ENCODE measurements at places on chromosomes 2 and 18. TPM values are rescaled to one million over a fixed set of nuclear protein-coding genes. Genes with fewer than 3 reads are reported as not detected.

- DNase-seq = no peak
These were observed 69.5 kb downstream of the TGFA start for GRCh38 chr2:70484086-70484485.

- no peak for DNase-seq
These were observed 206.0 kb upstream of the SPRED2 start for GRCh38 chr2:65638443-65638842.

DNA sequence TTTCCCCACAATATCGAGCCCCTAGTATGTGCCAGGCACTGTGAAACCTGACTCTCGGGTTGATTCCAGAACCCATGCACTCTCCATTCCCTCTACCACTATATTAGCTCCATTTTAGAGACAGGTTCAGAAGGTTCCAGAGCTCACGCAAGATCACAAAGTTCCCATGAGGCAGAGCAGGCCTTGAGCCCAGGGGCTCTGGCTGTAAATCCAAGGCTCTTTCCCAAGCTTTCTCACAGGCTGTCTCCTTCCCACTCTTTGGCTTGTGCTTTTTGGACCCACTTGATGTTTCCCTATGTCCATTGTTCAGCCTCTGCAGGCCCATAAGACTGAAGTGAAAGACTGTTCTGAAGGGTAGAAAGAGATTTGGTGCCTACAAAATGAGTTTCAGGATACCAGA is 15.7 kb downstream of the KIAA2012 start:
- no peak for DNase-seq

GRCh38 chr2:102291319-102292075 is 19.9 kb upstream of the IL1RL1 start:
- no peak for DNase-seq

- DNase-seq = no peak
These were observed 32.7 kb downstream of the RHBDD1 start for GRCh38 chr2:226868331-226869162.

GRCh38 chr18:67265464-67266245 is 250.9 kb downstream of the DSEL start:
- peak; percentile 36 for DNase-seq

DNA sequence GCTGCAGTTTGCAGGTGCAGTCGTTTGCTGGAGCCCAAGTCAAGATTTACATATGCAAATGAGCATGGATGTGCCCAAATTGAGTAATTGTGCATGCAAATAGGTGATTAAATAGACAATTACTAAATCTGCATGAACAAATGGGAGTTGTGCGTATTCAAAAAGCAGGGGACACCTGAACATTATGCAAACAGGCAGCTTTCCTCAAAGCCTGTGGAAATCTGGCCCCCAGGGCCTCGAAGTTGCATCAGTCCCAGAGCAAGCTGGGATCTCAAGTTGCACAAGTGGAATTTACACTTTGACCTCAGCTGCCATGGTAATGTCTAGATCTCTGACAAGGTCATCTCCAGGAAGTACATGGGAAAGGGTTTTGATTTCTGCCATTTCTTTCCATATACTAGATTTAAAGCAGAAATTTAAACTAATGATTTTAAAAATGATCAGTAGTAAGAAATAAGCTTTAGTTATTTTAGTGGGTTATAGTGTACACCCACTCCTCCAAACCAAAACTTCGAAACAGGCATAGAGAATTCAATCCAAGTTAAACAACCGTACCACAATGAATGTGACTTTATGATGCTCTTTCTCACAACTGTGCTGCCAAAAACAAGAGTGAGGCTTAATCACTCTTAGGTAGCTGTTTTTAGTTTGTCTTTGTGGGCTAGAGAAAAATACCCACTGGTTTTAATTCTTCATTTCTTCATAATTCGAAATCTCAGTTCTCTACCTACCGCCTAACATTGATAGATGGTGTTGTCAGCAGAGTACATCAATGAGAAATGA is 110.7 kb downstream of the RND3 start:
- no peak for DNase-seq

GRCh38 chr2:149389506-149390167 is 59.2 kb downstream of the LYPD6 start:
- no peak for DNase-seq

DNA sequence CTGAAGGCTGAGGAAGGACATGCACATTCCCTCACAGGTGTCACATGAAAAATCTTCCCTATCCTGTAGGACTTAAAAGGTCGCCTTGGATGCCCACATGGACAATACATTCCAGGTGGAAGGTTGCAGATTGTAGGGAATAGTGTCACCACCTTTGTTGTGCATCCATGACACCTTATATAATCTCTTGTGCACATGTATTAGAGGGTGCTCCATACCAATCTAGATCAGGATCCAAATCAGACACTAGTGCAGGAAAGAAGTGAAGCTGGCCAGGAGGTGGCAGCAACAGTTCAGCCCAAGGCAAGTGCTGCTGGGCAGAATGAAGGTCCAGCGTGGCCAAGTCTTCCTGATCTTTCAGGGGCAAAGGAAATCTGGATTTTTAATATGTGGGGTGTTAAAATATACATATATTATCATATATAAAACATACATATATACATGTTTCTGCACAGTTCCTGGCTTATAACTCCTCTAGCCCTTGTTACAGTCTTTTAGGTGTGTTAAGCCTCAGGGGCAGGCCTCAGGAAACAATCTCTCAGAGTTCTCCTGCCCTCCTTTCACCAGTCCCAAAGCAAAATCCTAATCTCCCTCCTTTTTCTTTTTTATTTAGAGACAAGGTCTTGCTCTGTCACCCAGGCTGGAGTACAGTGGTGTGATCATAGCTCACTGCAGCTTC is 16.6 kb downstream of the NIF3L1 start:
- peak; percentile 66 for DNase-seq

GRCh38 chr18:21459706-21460286 is 140.7 kb downstream of the ESCO1 start:
- no peak for DNase-seq

DNA sequence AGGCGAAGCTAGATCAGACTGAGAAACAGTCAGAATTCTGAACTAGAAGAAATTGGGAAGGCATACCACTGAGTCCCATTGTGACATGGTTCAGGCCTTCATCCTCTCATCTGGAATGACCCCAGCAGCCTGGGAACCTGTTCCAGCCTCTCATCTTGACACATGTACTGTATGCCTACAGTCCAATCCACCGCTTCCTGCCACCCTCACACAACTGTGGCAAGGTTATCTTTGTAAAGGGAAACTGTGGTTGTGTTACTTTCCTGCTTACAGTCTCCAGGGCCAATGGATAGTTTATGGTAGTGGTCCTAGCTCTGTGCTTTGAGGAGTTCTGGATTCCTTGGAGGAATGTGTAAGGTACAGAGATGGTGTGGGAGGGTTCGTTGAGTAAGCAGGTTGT is 296.9 kb upstream of the TRIB2 start:
- DNase-seq = no peak

GRCh38 chr2:8525582-8526402 is 156.1 kb upstream of the ID2 start:
- DNase-seq = peak; percentile 32

DNA sequence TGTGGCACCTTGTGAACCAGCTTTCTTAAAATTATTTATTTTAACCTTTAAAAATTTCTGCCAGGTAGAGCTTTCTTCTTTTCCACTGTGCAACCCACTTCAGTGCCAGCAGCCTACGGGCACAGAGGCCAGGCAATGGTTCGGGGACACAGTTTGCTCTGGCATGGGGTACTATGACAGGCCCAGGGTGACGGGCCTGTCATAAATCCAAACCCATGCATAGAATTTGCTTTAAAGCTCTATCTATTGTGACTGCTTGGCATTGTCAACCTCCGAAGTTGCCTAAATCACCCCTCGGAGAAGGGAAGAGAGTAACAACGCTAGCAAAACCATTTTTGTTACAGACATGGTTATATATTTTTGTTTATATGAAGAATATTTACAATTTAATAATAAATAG is 1.5 kb downstream of the ODC1 start:
- DNase-seq = no peak

- DNase-seq = no peak
These were observed 198.1 kb upstream of the RBBP8 start for GRCh38 chr18:22734791-22735627.

GRCh38 chr2:19140463-19141208 is 217.8 kb downstream of the OSR1 start:
- DNase-seq = no peak

DNA sequence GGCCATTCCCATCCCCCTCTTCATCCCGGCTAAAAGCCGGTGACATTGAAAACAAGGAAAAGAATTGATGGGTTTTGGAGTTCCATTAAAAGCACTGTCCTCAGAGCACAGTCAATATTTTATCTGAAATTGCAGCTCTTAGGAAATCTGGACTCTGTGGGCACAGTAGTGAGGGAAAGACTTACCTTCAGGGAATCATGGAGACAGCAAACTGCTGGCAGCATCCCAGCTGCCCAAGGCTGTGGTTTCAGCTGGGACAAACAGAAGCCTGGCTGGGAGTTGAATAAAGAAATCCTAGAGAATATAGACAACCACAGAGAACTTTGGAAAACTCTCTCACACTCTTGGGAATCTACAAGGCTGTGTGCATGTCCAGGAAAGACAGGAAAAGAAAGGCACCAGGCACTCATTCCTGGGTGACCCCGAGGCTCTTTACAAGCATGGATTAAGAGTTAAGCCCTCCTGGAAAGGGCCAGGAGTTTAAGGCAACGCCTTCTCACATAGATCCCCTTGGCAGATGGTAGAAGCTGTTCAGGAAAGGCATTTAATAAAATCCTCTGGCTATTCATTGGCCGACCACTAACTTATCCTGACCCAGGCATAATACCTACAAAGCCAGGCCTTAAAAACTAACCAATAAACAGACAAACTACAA is 255.1 kb downstream of the MYT1L start:
- DNase-seq = no peak

GRCh38 chr18:24584813-24585212 is 124.4 kb downstream of the HRH4 start:
- no peak for DNase-seq

DNA sequence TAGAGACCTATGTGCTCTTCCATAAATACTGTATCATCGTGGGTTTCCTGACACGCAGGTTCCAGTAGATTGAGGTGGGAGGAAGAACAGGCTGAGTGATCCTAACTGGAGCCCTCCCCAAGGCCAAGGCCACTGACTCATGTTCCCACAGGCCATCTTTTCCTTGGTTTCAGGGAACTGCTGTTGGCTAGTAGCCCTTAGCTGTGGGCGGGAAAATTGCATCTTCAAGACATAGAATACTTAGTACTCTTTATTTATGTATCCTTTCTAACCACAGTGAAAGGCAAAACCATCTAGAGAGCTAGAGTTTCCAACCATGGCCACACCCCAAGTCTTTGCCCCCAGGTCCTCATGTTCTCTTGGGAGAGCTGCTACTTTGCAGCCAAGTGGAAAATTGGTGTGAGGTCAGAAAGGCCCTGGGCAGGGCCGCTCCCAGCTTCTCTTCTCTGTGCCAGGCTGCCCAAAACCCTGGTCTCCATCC is 55.9 kb downstream of the COPS8 start:
- no peak for DNase-seq

- DNase-seq = no peak
These were observed 47.5 kb downstream of the SKA1 start for GRCh38 chr18:50422286-50422898.

DNA sequence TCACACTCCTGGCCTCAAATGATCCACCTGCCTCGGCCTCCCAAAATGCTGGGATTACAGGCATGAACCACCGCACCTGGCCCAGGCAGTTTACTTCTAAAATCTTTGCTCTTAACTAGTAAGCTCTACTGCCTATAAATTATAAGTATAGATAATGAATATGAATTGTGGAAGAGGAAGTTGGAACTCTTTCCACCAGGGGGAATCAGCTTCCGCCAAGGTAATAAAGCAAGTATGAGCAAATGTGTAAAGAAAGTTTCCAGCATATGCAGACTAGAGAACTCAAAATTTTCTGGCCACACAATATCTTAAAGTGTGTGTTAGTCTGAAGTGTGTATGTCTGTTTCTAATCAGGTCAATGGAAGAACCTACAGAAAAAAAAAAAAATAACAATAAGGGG is 68.1 kb downstream of the RMDN2 start:
- DNase-seq = no peak

GRCh38 chr2:113831161-113831560 is 58.7 kb upstream of the ACTR3 start:
- no peak for DNase-seq

GRCh38 chr2:207112383-207112782 is 53.4 kb downstream of the KLF7 start:
- DNase-seq = no peak

DNA sequence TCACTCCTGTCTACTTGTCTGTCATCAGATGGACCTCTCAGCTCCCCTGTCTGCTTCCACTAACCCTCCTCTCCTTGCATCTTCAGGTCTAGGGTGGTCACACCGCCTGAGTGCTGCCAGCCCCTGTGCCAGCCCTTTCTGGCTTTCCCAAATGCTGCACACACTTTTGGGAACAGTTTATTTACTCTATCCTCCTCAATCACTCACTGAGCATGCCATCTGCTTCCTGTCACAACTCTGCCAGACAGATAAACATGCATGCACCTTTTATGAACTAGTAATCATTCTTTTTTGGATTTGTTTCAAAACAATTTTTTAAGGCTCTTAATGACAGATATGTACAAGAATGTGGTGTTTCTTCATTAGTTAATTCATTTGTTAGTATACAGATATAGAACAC is 56.3 kb upstream of the CCDC195 start:
- DNase-seq = no peak

GRCh38 chr18:25052511-25052921 is 299.4 kb downstream of the ZNF521 start:
- DNase-seq = no peak

GRCh38 chr2:235514627-235515363 is 21.0 kb downstream of the AGAP1 start:
- no peak for DNase-seq

GRCh38 chr2:101723371-101724124 is 26.0 kb downstream of the MAP4K4 start:
- DNase-seq = no peak

SH2D6 gene
- 0.57 TPM for total RNA-seq

SLC8A1 gene
- total RNA-seq = 1.4 TPM

ANKRD30B gene
- total RNA-seq = not detected

UGT1A6 gene
- total RNA-seq = not detected

ACVR1C gene
- total RNA-seq = 0.19 TPM

SPR gene
- total RNA-seq = 1.7 TPM

SERPINB3 gene
- not detected for total RNA-seq

FLACC1 gene
- total RNA-seq = 6.8 TPM

CRYGD gene
- not detected for total RNA-seq

NGEF gene
- not detected for total RNA-seq

GREB1 gene
- total RNA-seq = 0.85 TPM

SCN1A gene
- not detected for total RNA-seq

All from natural killer cell (primary cell).